ENCODE measurements at places on chromosomes 13 and 19. TPM values are rescaled to one million over a fixed set of nuclear protein-coding genes. Genes with fewer than 3 reads are reported as not detected.

The CCDC122 gene
- total RNA-seq: 2.6 TPM

DNA sequence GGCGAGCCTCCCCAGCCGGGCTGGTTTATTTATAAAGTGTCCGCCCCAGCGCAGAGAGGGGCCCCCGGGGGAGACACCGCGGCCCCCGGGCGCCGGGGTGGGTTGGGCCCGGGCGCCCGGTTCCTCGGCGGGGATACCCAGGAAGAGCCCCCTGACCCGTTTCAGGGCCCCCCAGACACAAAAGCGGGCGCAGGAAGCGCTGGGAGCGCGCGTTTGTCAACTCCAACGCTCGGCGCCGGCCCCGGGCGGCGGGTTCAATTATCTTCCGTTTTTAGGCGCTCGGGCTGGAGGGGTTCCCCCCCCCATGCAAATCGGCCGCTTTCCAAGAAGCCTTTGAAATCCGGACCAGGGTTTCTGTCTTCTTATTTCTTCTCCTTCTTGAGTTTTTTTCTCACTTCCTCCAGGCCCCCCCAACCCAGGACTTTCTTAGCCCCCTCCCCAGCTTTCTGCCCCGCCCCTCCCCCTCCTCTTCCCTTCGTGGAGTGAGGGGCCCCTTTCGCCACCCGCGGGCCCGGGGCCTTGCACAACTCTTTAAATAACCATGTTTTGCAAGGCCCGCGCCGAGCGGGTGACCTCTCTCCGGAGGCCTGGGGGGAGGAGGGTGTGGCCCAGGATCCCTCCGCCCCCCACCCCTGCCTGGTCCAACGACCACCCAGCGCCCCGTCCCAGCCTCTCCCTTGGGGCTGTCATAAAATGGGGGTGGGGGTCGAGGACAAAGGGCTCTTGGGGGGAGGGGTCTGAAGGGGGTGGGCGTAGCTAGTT, 935 bp downstream of the ARID3A start:
- peak; percentile 91 for DNase-seq

The MEX3D gene
- 9.6 TPM for total RNA-seq

GRCh38 chr19:31074199-31075125, 274.8 kb downstream of the TSHZ3 start:
- no peak for DNase-seq

The KLHL26 gene
- 6.6 TPM for total RNA-seq
